ENCODE measurements at places on chromosomes 5 and 9.

DNA sequence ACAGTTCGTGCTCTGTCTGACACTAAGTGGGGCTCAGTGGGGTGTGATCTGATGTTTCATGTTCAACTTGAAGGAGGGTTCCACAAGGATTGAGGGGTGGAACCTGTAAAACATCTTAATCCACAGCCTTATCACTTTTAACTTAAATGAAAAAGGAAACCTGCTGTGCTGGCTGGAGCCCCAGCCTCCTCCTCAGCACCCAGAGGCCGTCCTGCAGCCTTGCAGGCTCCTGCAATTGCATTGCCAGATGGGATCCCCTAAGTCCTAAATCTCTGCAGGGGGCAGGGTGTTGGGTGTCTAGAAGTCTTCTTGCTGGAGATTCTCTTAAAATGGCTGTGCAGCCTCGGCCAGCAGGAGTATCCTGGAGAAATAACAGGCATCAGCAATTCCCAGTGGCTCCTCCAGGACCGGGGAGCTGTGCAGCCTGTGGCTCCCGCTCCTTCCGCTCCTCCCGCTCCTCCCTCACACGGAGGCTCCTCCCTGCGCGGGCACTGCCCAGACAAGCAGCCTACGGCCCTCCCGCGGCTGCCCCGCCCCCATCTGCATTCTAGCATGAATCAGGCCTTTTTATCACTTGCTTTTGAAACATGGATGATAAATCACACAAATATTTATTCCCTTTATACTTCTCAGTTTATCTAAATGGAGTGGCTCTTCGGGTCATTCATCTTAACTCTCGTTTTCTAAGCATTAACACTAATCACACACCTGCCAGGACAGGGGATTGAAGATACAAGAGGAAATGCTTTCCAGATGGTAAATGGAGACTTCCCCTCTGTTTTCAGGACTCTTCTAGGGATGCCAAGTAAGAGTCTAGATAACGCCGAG, 131.0 kb downstream of the ADAMTS16 start:
- DNase-seq, result peak; percentile 85

- DNase-seq, result no peak
These were observed 32.4 kb downstream of the MUSK start for GRCh38 chr9:110700953-110701352.

DNA sequence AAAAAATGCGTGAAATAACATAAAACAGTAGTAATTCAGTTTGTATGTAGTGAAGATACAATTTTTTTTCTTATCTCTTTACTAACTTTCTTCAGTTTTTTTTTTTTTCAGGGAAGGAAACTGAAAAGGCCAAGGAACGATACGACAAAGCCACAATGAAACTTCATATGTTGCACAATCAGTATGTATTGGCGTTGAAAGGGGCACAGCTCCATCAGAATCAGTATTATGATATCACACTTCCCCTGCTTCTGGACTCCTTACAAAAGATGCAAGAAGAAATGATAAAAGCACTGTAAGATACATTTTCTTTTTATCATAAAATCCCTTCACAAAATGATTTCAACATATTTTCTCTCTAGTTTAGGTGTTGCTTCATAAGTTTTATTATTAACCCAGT, 120.0 kb downstream of the FER start:
- DNase-seq, result no peak

- DNase-seq, result no peak
These were observed 78.7 kb downstream of the SNCAIP start for GRCh38 chr5:122390694-122391093.

- no peak for DNase-seq
These were observed 77.3 kb downstream of the MAMDC2 start for GRCh38 chr9:70120834-70121510.

DNA sequence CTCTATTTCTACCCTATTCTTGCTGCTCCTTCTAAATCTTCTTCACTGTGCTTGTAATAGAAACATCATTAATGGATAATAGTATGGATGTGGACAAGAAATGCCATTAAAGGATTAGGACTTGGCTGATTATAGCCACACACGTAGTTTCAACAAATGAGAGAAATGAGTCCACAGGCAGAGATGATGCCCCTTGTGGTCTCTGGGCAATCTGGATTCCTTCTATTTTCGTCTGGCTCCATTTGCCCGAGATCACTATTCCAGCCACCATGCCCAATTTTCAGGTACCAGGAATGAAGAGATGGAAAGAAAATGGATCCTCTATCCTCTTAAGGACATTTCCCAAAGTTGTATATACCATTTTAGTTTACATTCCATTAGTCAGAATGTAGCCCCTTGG, 13.2 kb downstream of the VLDLR start:
- DNase-seq, result no peak

DNA sequence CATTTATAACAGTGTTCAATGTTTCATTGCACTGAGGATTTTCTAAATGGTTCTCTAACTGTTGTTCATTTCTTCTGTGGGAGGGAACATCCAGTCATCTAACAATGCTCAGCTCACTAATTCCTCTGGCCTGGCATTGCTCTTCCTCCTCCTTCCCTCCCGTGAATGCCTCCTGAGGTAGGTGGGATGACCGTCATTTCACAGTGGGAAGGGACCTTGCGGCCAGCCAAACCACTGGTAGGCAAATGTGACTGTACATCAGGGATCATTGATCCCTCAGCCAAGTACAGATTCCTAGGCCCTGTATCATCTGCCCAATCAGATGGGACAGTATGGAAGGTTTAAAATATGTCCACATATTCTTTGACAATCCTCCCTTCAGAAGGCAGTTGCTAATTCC, 23.7 kb upstream of the VDAC1 start:
- DNase-seq, result no peak

DNA sequence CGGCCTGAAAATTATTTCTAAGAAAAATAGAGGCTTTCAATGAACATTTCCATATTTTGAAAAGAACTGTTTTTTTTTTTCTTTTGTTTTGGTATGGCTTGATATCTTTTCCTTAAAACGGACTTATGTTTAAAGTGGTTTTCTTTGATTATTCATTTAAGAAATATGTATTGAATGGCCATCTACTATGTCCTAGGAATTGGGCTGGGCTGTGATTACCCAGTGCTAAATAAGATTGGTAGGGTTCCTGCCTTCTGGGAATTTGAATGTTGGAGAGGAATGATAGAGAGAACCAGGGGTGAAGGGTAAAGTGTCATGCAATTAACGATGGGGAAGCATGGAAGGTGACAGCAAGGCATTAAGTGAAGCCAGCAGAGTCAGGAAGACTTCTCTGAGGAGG, 33.2 kb downstream of the TNFSF8 start:
- no peak for DNase-seq
